ENCODE measurements at places on chromosomes 6 and 20. TPM values are rescaled to one million over a fixed set of nuclear protein-coding genes. Genes with fewer than 3 reads are reported as not detected.

ZNF337 gene
- 20.6 TPM for polyA plus RNA-seq

SLC17A3 gene
- not detected for polyA plus RNA-seq

WFDC10B gene
- polyA plus RNA-seq, result not detected

TREM1 gene
- 0.16 TPM for polyA plus RNA-seq

XKR7 gene
- 1.2 TPM for polyA plus RNA-seq

PPP1R3G gene
- polyA plus RNA-seq, result 0.09 TPM

WFDC11 gene
- polyA plus RNA-seq, result not detected

TMEM74B gene
- polyA plus RNA-seq, result 15.3 TPM

PRL gene
- not detected for polyA plus RNA-seq

PAX1 gene
- polyA plus RNA-seq, result not detected

RBM38 gene
- polyA plus RNA-seq, result 9.7 TPM

SLC35F1 gene
- polyA plus RNA-seq, result 0.31 TPM

CFAP206 gene
- 0.31 TPM for polyA plus RNA-seq

C6orf89 gene
- polyA plus RNA-seq, result 15.9 TPM

RIPPLY2 gene
- polyA plus RNA-seq, result 9.4 TPM

SLC16A10 gene
- 5.5 TPM for polyA plus RNA-seq

ADA gene
- polyA plus RNA-seq, result 6.0 TPM

All from pancreas (tissue), 10 donors.